ENCODE measurements at places on chromosomes 5 and 9.

DNA sequence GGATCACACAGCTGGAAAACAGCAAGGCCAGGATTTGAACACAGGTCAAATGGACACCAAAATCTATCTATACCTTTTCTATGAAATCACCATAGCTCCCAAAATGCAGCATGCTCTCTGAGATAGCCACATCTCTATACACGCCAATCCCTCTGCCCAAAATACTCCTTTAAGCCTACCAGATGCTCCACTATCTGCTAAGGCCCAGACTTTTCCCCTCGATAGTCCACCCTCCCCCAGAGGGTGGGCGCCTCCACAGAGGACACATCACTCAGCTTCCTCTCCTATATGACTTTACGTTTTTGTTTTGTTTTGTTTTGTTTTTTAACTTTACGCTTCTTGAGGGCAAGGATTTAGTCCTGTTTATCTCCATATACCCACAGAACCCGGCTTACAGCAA is 46.8 kb downstream of the MTMR12 start:
- DNase-seq: no peak

GRCh38 chr5:1436681-1437080 is 8.6 kb downstream of the SLC6A3 start:
- no peak for DNase-seq

DNA sequence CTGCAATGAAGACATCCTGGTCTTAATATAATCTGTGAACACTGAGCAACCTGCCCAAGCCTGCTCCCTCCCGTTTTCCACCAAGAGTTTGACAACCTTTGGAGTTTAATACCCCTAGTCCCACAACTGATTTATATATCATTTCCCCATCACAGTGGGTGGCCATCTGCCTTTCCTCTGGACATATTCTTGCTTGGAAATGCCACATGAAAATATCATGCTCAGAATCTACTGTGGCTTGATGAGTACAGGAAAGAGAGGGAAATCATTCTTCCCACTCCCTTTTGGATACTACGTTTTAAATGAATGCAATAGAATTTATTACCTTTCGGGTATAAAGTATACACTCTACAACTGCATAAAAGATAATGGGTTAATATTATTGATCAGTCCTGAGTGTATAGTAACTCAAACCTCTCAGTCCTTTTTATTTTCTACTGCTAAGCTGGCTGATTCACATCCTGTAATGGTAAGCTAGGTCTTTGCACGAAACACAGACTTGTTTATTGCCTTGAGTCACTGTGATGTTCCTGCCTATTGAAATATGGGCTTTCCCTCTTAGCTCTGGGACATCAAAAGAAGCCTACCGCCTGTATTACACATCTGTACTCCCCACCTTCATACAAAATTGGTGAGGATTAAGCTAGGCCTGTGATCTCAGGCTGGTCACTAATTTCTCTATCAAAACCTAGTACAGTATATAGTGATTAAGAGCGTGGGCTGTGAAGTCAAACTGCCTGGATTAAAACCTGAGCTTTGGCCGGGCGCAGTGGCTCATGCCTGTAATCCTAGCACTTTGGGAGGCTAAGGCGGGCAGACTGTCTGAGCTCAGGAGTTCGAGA is 67.6 kb upstream of the NR5A1 start:
- peak; percentile 70 for DNase-seq

- no peak for DNase-seq
Measured at GRCh38 chr5:148343046-148343407, 7.7 kb downstream of the SPINK9 start.

- no peak for DNase-seq
Measured at GRCh38 chr9:113577525-113578261, 114.2 kb downstream of the RGS3 start.

DNA sequence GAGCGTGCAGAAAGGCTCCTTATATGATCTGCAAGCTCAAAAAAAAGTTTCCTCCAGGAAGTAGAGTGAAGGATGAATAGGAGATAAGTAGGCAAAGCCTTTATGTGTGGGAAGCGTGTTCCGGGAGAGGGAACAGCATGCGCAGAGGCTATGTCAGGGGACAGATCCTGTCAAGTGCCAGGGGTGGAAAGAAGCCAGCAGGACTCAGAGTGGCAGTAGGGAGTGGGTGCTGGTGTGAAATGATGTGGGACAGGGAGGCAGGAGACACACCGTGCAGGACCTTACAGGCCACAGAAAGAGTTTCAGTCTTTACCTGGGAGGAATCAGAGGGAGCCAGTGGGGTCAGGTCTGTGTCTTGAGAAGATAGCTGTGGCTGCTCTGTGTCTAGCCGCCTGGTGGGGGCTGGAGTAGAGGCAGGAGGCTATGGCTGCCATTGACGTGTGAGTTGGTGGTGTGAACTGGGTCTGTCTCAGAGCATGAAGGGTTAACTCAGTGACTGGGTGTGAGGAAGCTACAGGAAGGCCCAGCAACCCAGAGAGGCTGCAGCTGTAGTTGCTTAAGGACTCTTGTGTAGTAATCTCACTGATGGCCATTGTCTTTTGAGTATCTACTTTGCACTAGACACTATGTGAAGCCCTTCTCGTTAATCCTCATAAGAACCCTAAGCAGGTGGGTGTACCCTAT is 71.3 kb downstream of the PPARGC1B start:
- no peak for DNase-seq

Data from AG09309 (cell line).